WTC11 (cell line): ENCODE measurements at places on chromosomes 13 and 19. TPM values are rescaled to one million over a fixed set of nuclear protein-coding genes. Genes with fewer than 3 reads are reported as not detected.

DNA sequence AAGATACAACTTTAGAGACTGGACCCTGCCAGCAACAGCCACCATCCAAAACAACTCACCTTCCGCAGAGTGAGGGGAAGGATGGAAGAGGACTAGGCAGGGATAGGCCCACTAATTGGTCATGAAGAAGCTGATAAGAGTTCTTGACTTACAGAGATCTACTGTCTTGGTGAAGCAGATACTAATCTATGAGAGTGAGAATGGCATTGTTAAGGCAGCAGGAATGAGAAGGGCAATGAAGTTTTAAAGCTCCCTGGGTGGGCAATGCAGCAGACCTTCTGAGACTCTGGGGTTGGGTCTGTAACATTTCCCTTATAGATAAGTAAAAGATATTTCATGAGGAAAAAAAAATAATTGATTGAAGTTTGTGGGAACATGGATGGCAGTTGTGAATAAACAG is 63.7 kb downstream of the KLF12 start:
- no peak for DNase-seq
- H3K27ac ChIP-seq = no peak overlapping the region
- peaks cover 2% of the 10 kb centered on the region; the same call in 1 of the 2 replicates for H3K36me3 ChIP-seq
- H3K4me1 ChIP-seq = peaks cover 27% of the 10 kb centered on the region
- no peaks in the 10 kb centered on the region for H3K27me3 ChIP-seq
- H3K4me3 ChIP-seq = no peak overlapping the region

GRCh38 chr13:64540468-64540867 is 2689.7 kb downstream of the PCDH9 start:
- H3K4me3 ChIP-seq = no peak overlapping the region
- no peak for DNase-seq
- no peak overlapping the region for H3K27ac ChIP-seq
- no peaks in the 10 kb centered on the region for H3K27me3 ChIP-seq
- H3K4me1 ChIP-seq = peaks cover 3% of the 10 kb centered on the region; the same call in 1 of the 2 replicates

GRCh38 chr13:35733827-35734226 is 257.3 kb upstream of the MAB21L1 start:
- no peaks in the 10 kb centered on the region for H3K27me3 ChIP-seq
- no peak overlapping the region for H3K4me3 ChIP-seq
- no peak overlapping the region for H3K27ac ChIP-seq
- H3K4me1 ChIP-seq = no peaks in the 10 kb centered on the region

DNA sequence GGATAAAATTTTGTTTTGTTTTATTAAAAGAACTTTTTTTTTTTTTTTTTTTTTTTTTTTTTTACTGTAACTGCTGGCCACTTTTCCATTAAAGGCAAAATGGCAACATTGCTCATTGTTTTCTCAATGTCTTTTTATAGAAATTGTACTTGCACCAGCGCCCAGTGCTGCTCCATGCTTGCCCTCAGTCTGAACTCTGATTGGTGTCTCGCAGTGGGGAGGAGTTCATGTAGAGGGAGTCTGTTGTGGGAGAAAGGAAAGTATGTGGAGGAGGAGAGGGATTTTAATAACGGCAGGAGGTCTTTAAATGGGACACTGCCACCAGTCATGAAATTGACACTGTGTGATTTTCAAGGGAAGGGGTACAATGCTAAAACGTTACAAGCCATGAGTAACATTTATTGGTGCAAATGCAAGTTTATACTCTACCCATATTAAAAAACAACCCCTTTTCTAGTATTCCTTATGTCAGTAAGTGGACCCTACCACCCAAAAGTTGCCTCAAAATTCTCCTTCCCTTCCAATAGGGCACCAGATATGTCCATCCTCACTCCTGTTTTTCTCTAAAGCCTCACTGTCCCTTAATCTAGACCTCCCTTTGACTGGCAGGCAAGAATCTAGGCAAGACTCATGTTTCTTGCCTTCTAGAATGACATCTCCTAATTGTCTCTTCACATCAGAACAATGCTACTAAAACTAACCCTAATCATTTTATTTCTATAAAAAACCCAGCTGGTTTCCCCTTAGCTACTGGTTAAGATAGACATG is 3.2 kb downstream of the RASL11A start:
- no peak overlapping the region for H3K27ac ChIP-seq
- H3K27me3 ChIP-seq = peaks cover 36% of the 10 kb centered on the region
- no peak overlapping the region for H3K4me3 ChIP-seq
- DNase-seq = no peak

The UHRF1 gene
- total RNA-seq = 37.9 to 42.5 TPM (median 38.1 TPM) in 3 replicates

The NRTN gene
- 4.7 to 6.1 TPM (median 4.9 TPM) in 3 replicates for total RNA-seq

The TMEM145 gene
- total RNA-seq = 6.9 to 7.1 TPM (median 7.0 TPM) in 3 replicates

The TMEM38A gene
- total RNA-seq = 9.5 to 11.1 TPM (median 10.9 TPM) in 3 replicates
